Cortex of kidney (tissue), 1 donor: ENCODE measurements at places on chromosomes 2 and 18.

DNA sequence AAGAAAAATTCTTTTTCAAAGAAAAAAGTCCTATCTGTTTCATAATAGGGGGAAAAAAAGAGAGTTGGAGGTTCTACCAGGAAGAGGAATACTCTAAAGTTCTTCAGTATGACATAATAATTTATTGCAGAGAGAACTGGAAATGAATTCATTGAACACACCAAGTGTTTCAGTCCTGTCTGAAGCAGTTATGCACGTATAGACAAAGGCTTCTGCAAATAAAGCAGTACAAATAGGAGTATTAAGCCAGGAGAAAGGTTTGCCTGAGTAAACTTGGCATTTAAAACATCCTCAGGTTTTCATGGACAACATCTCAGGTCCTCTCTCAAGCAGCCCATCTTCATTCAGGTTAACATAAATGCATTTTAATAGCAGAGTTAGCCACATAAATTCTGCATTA is 141.6 kb downstream of the CCDC148 start:
- DNase-seq: no peak

- DNase-seq: no peak
These were observed 41.1 kb upstream of the ASXL3 start for GRCh38 chr18:33536904-33537303.

DNA sequence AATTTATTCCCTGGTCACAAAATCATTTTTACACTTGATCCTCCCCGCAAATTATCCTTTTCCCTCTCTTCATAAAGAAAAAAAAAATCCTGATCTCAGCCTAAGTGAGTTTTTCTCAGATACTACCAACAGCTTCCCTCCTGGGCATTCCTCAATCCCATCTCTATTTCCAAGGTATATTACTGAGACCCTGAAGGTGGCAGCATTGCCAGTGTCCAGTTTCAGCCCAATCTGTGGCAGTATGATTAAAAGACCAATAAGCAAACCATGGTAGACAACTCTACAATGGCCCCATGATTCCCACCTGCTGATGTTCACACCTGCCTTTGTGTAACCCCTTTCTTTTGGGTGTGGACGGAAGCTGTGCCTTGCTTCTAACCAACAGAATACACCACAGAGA is 45.1 kb downstream of the CCDC93 start:
- no peak for DNase-seq

- no peak for DNase-seq
These were observed 40.7 kb downstream of the MC4R start for GRCh38 chr18:60331890-60332289.

DNA sequence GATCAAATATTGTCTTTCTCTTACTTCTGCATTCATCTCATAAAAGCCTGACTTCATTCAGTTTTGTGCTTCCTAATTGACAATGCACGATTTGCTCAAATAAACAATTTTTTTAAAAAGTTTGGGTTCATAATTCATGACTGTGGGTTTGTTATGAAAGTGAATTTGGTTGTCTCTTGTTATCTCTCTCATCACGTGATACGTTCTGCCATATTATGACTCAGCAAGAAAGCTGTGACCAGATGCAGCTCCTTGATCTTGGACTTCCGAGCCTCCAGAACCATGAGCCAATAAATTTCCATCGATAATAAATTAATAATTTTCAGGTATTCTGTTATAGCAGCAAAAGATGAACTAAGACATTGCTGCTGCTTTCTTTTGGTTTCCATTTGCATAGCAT is 156.5 kb upstream of the LRATD1 start:
- DNase-seq: no peak

GRCh38 chr18:46591783-46592391 is 65.1 kb downstream of the LOXHD1 start:
- no peak for DNase-seq

DNA sequence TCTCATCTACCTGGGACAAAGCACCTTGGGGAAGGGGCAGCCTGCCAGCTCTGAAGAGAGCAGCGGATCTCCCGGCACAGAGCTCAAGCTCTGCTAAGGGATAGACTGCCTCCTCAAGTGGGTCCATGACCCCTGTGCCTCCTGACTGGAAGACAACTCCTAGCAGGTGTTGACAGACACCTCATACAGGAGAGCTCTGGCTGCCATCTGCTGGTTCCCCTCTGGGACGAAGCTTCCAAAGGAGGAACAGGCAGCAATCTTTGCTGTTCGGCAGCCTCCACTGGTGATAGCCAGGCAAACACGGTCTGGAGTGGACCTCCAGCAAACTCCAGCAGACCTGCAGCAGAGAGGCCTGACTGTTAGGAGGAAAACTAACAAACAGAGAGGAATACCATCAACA is 549.9 kb upstream of the LRATD1 start:
- DNase-seq: no peak

GRCh38 chr2:152031747-152032306 is 67.0 kb downstream of the CACNB4 start:
- no peak for DNase-seq

GRCh38 chr18:65988386-65988785 is 237.6 kb downstream of the CDH7 start:
- DNase-seq: no peak

DNA sequence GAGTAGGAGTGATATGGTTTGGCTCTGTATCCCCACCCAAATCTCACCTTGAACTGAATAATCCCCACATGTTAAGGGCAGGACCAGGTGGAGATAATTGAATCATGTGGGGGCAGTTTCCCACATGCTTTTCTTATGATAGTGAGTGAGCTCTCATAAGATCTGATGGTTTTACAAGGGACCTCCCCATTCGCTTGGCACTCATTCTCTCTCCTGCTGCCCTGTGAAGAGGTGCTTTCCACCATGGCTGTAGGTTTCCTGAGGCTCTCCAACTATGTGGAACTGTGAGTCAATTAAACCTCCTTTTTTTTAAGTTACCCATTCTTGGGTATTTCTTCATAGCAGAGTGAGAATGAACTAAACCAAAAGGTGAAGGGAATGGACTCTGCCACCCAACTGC is 207.5 kb downstream of the LOXHD1 start:
- DNase-seq: no peak

GRCh38 chr2:174682578-174683391 is 81.5 kb downstream of the CHRNA1 start:
- no peak for DNase-seq

- no peak for DNase-seq
These were observed 412.1 kb upstream of the MYT1L start for GRCh38 chr2:2743164-2743571.

- DNase-seq: no peak
These were observed 31.3 kb upstream of the SLC25A52 start for GRCh38 chr18:31791817-31792579.

GRCh38 chr2:232170396-232170795 is 208.2 kb upstream of the ALPP start:
- DNase-seq: no peak

DNA sequence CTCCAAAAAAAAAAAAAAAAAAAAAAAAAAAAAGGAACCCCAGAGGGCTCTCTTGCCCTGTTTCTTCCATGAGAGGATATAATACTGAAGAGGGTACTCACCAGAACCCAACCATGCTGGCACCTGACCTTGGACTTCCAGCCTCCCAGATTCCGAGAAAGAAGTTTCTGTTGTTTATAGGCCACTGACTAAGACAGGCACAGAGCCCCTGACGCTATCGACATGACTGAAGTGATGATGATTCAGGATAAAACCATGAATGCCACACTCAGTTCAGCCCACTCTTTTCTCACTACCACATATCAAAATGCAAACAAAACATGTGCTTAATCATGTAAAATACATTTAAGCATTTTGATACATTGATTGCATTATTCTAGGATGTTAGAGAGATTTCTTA is 66.1 kb upstream of the CDCA7 start:
- DNase-seq: no peak

- DNase-seq: no peak
These were observed 2.5 kb upstream of the SP100 start for GRCh38 chr2:230413479-230413878.

GRCh38 chr2:16615687-16616615 is 49.7 kb downstream of the CYRIA start:
- no peak for DNase-seq

GRCh38 chr2:85399183-85399455 is 11.0 kb downstream of the CAPG start:
- DNase-seq: no peak

DNA sequence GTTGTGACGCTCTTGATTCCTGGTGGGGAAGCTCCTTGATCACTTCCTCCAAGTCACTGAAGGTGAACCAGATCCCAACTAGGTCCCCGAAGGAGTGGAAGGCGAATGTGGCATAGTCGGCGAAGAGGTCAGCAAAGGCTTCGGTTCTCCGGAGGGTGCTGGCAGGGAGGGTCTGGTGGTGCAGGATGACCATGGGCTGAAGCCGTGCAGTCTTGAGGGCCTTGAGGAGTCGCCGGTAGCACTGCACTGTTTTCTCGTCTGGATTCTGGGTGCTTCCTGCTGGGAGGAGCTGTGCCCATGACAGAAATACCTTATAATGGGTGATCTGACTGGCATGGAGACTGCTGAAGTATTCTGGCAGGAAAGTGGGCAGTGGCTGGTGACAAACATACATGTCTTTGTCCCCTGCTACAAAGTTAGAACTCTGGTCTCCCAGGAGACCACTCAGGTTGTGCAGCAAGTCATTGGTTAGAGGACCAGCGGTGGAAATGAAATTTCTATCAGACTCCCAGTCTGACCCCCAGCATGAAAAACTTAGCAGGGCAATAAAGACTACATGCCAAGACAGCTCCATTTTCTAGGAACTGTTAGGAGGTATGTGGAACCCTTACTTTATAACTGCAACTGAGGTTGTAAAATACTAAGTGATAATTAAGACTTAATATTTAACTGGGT is at the start of gene LCT:
TSS of gene LCT (minus strand) at position 589 of the 675 bp plus-strand sequence. CDS start at position 574, 15 bp downstream.
- no peak for DNase-seq

DNA sequence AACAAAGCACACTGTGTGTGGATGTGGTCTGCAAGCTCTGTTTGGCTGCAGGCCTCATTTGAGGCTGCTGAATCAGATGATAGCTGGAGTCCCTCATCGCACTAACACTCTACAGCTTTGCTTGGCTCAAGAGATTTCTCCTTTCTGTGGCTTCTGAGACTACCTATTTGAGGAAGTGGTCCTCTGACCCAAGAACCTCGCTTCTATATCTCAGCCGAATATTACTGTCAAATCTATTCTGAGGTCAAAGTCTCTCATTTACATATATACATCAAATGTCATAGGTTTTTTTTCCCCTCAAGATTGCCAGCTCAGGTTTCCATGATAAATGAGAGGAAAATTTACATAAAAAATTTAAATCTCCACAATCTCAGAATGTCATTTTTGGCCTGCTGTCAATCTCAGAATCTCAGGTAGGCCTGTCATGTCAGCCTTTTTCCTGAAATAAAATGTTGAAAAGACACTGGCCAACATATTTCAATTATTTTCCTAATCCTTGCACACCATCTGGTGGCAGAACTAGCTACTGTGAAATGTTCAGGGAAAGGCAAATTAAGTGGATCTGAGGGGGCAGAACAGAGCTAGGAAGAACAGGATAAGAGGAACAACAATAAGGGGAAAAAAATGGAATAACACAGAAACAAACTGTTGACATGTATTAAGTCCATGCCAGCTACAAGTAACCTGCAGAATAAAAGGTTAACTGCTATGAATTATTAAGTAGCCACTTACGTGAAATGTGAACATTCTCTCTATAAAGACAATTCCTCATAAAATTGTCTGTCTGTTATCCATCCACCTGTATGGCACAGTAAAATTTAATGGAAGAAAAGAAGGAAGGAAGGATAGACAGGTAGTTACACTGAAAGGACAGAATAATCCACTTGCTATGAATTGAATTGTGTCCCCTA is 39.3 kb downstream of the AP1S3 start:
- DNase-seq: no peak

GRCh38 chr2:43576981-43577892 is 18.6 kb downstream of the THADA start:
- DNase-seq: no peak

- DNase-seq: no peak
These were observed 276.3 kb downstream of the RND3 start for GRCh38 chr2:150211164-150211631.

GRCh38 chr2:8629402-8629801 is 52.5 kb upstream of the ID2 start:
- no peak for DNase-seq

- DNase-seq: no peak
These were observed 35.8 kb upstream of the KCNH7 start for GRCh38 chr2:162874412-162874811.

DNA sequence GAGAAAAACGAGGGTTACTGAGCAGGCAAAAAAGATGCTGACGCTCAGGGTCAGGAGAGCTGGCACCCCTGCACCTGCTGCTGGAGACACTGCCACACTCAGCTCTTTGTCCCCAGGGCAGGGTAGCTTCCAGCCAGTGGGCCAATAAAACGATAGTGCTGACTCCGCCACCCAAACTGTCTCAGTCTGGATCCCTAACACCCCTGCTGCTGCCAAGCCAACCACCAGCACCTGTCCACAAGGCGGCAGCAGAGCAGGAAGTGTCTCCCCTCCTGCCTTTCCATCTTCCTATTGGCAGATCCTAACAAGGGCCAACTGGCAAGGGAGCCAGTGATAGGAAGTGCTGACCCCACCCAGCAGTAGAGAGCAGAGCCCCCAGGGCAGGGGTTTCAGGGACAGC is 531.5 kb upstream of the SALL3 start:
- DNase-seq: no peak

DNA sequence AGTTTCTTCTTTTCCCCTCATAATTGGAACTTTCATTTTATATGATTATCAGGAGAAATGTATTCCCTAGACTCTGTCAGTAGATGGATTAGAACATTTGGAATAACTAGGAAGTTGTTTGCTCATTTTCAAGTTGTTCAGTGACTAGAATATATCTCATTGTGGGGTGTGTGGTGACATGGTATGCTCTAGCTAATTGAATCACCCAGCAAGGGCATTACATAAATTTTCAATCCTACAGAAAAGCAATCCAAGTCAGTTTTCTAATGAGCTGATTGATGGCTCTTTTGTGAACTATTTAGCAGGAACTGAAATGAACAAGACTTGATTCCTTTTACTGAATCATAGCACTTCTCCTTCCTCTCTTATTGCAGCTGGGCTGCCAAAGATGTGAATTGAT is 461.4 kb downstream of the TGIF1 start:
- no peak for DNase-seq

DNA sequence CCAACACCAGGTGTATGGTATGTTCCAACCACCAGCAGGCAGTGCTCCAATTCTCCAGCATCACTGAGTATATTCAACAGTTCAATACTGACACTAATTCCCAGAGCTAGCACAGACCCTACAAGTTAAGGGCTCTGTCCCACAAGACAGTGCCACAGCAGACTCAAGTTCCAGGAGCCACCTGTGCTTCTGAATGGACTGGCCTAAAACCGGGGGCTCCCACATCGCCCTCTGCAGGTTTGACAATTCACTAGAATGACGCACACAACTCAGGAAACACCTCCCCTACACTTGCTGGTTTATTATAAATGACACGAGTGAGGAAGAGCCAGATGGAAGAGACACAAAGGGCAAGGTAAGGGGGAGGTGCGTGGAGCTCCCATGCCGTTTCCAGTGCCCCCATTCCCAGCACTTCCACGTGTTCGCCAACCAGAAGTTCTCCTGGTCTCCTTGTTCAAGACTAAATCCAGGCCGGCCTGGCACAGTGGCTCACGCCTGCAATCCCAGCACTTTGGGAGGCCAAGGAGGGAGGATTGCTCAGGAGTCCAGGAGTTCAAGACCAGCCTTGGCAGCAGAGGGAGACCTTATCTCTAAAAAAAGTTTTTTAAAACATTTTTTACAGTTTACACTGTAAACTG is 12.2 kb upstream of the ATP6V1B1 start:
- DNase-seq: no peak

GRCh38 chr2:191979221-191979730 is 132.4 kb upstream of the CAVIN2 start:
- DNase-seq: no peak

- DNase-seq: no peak
These were observed 27.3 kb downstream of the MTCL1 start for GRCh38 chr18:8732442-8733360.
